ENCODE measurements at places on chromosomes 6 and 20. TPM values are rescaled to one million over a fixed set of nuclear protein-coding genes. Genes with fewer than 3 reads are reported as not detected.

PRR18 gene
- total RNA-seq, result under 0.01 TPM

C6orf15 gene
- not detected for total RNA-seq

TRDN gene
- total RNA-seq, result under 0.01 TPM

GPR6 gene
- total RNA-seq, result 7.3 TPM

GRCh38 chr6:119129148-119129967 is 50.9 kb upstream of the FAM184A start:
- no peak for DNase-seq

GRCh38 chr6:121157906-121158305 is 176.4 kb downstream of the TBC1D32 start:
- DNase-seq, result no peak

DNA sequence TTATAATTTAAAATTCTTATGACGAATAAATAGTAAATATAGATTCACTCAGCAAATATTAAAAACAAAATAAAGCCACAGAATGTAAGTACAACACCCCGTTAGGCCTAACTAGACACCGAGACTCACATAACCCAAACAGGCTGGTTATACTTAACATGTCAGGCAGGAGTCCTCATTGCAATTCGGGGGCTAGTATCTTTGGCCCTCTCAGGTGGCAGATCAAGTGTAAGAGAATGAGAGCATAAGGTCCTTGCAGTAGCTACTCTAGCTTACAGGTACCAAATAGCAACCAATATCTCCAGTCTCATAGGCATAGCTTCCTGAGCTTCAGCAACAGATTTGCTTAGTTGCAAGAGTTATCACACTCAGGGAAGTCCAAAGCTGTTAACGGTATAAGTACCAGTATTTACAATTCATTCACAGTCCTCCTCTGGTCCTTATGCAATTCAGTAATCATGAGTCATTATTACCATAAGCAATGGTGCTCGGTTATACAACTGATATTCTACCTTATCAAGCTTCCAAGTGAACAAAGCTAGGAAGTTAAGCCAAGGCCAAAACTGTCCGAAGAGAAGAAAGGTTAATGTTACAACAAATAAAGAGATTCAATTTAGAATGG is 20.1 kb downstream of the REV3L start:
- DNase-seq, result no peak

GRCh38 chr20:59005523-59006166 is 1.4 kb downstream of the CTSZ start:
- DNase-seq, result no peak

DNA sequence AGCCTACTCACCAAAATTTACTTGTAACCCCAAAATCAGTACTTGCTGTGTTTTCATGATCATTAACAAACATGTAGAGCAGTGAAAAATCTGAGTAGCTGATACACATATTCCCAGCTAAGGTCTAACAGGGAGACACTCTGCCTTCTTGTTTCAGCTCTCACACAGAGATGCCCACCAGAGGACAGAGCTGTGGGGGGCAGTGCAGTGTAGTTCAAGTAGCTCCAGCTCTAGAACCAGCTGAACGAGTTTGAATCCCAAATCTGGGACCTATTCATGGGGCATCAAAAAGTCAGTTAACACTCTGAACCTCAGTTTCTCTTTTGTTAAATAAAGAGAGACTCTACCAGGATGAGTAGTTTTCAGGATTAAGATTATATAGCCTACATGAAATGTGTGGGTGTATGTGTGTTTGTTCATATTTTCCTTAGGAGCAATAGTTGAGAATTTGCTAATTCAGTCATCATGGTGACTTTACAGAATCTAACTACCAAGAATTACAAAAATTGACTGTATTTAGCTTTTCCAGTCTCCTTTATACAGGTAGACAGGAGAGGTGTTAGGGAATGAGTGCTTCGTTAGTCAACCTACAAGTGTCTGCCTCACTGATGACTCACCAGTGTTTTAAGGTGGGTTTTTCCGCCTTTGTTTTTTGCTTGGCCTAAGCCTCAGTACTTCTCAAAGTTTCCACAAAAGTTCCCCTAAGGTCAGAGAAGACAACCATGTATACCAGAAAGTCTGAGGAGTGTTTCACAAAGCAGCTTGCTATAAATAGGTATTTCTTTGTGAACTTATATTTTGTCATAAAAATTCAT is 164.0 kb upstream of the RUNX2 start:
- DNase-seq, result no peak

GRCh38 chr6:27332692-27333641 is 20.9 kb upstream of the POM121L2 start:
- no peak for DNase-seq

DNA sequence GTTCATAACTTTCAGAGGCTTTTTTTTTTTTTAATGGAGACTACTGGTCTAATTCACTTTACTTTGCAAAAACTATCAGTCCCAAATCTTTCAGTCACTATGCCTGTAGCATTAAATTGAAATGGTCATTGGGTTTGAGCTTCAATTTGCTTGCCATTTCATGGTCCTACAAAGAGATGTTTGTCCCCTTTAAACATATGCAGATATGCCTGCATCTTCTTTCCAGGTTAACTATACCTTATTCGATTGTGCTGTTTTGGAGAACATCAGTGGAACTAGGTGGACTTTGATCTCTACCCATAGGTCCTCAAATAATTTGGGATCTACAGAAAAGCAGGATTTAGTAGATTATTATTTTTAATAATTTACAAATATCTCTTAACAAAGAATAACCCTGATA is 4.6 kb downstream of the POU3F2 start:
- DNase-seq, result no peak

DNA sequence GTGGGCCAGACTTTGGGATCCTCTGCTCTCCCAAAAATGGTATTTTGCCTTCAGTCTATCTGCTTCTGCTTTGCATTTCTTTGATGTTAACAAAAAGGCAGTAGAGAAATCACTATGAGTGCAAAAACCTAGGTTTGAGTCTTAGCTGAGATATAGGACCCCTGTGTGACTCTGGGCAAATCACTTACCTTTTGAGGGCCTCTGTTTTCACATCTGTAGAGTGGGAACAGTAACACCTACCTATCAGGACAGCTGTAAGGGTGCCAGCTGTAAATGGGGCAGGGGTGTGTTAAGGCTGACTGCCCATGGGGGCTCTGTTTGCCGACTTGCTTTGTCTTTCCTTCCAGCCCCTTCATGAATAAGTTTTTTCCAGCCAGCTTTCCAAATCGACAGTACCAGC is 30.4 kb downstream of the HM13 start:
- no peak for DNase-seq

DNA sequence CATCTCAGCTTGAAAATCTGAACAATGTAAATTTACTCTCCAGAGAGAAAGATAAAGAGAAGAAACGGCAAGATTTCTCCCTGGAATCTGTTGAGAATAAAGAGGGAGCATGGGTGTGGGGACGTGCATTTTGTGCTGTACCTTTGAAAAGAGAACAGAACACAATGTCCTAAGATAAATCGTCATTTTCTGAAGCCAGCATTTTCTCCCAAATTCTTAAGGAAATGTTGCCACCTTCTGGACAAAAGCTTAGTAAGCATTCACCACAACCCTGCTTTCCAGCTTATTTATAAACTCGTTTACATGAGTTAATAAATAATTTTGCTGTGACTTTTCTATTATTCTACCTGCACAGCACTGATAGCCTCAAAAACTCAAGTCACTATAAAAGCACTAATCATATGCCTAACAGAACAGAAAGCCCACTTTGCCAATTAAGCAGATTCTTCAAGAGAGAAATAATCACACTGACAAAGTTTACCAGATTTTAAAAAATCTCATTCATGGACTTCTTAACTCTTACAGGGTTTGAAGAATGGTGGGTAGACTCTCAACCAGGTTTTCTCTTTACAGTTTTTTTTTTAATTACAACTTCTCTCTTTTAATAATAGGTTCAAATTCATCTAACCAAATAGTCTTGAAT is 155.8 kb downstream of the MBOAT1 start:
- peak; percentile 46 for DNase-seq

DNA sequence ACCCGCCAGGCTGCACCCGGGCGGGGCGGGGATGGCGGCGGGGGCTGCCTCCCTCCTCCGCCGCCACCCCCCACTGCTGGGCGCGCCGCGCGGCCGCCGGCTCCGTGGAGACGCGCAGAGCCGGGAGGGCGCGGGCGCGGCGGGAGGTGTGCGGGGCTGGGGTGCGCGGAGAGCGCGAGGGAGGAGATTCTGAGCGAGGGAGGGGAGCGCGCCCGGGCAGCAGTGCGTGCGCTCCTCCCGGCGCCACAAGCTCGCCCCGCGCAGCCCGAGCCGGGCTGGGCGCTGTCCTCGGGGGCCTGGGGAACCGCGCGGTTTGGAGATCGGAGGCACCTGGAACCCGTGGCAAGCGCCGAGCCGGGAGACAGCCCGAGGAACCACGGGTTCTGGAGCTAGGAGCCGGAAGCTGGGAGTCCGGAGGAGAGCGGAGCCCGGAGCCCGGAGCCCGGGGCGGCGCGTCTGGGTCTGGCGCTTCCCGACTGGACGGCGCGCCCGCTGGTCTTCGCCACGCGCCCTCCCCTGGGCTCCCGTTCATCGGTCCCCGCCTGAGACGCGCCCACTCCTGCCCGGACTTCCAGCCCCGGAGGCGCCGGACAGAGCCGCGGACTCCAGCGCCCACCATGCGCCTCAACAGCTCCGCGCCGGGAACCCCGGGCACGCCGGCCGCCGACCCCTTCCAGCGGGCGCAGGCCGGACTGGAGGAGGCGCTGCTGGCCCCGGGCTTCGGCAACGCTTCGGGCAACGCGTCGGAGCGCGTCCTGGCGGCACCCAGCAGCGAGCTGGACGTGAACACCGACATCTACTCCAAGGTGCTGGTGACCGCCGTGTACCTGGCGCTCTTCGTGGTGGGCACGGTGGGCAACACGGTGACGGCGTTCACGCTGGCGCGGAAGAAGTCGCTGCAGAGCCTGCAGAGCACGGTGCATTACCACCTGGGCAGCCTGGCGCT is at the start of gene NTSR1:
NTSR1 (plus strand) TSS at position 246 of the 946 bp plus-strand sequence; CDS start at position 618, 372 bp downstream.
- DNase-seq, result peak; percentile 62

DNA sequence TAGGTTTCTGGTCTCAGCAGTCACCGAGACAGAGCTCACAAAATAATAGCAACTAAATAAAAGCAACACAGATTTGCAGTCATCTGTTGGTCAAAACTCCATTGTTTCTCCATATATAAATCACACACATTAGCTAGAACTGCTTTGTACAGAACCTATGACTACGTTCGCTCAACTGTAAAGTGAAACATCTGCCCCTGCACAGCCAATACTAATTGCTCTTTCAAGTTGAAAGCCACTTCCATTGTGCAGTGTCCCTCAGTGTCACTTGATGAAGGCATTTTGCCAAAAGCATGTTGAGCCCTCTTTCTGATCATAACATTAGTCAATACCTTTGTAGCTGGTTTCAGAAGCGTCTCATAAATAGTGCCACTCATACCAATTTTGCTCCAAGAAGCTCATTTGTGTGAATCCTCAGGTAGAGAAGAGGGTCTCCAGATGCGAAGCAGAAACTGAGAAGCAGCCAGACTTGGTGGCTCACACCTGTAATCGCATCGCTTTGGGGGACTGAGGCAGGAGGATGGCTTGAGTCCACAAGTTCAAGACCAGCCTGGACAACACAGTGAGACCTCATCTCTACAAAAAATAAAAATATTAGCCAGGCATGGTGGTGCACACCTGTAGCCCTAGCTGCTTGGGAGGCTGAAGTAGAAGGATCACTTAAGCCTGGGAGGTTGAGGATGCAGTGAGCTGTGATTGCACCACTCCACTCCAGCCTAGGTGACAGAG is 68.9 kb downstream of the PERP start:
- no peak for DNase-seq

GRCh38 chr20:63009988-63010769 is 3.4 kb upstream of the BHLHE23 start:
- DNase-seq, result no peak

GRCh38 chr20:5030348-5031205 is 29.3 kb upstream of the SLC23A2 start:
- no peak for DNase-seq

DNA sequence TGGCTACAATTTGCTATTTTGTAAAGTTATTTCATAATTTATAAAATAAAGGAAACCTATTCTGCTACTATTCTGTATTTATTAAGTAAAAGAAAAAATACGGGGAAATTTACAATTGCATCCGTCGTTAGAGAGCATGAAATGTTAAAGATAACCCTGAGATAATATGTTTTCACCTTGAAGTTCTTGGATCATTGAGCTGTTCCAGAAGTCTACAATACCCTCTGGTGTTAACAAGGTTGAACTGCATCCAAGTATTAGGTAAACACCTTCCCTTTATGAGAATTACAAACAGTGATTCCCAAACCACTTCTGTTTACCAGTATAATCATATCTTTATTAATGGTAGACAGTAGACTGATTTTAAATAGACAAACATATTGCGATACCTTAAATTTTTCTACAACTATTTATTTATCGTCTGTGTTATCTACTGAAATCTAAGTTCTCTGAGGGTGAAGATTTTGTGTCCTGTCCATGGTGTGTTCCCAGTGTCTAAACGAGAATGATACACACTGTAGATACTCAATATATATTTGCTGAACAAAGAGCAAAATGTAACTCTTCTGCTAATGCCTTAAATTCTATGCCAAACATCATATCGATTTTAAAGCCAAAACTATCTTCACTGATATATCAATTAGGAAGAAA is 28.2 kb downstream of the TBC1D32 start:
- no peak for DNase-seq

DNA sequence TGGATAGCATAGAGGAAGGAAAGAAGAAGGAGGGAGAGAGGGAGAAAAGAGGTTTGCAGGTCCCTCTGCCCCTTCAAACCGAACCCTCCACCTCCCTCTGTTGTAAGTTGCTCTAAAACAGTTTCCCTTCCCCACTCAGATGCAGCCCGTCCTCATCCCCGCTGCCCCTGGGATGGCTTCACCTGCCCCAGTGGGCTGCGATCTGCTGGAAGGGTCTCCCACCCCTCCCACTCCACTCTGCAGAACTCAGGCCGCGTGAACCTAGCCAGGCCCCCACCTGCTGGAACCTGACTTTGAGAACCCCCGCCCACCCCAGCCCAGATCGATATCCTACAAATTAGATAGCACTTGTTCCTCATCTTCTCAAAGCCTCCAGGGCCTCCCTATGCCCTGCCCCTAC is 190.8 kb downstream of the DLL1 start:
- no peak for DNase-seq

DNA sequence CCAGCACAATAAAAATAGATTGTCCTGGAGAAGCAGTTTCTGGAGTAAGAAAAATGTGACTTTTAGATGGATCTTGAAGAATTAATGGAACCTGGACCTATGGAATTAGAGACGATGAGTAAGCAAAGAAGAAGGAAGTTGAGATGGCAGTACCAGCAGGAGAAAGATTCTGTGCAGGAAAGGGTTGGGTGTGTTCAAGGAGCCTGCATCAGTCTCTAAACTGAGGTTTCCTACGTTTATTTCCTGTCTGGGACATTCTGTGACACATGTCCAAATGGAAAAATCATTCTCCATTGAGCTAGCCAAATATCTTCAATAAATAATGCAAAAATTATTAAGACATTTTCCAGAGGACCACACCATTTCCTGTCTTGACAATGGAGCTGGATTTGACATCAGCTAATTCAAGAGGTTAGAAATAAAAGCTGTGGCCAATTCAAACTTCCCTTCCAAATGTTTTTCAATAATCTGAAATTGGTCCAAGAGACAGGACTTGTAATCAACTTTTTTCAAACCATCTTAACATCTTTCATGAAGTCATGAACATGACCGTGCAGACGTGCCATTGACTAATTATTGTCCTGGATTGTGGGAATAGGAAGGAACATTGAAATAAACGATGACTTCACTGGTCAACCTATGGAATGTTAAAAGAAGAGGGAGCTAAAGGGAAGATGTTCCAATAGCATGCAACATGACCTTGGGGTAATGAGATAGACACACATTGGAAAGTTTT is 198.3 kb downstream of the ZNF217 start:
- DNase-seq, result no peak

- no peak for DNase-seq
Observed at GRCh38 chr20:47726632-47727031, 58.6 kb downstream of the SULF2 start.

Measured in frontal cortex (tissue), 4 donors.